ENCODE measurements at places on chromosomes 1 and 21.

DNA sequence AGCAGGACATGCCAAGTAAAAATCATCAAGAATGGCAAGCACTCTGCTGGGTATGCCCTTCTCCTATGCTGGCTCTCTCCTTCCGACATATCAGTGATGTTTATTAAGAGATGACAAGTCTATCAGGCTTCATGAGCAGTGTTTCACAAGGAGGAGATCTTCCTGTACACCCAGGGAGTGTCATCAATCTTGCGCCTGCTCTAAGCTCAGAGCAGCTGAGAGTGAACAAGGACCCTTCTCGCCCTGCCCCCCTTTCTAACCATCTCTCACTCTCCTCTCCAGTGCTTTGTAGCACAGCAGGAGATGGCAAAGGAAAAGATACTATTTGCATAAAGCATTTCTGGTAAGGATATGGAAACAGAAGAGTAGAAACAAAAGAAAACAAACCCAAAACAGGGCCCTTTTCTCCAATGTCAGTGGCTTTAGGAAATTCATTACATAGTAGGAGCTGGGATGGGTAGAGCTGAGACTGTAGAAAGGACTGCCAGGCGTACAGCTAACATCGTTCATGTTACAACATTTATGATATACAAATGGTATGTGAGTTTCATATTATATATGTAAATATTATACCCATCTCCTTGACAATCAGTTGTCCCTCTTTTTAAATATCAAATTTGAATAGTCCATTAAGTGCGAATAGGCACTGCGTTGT is 201.7 kb downstream of the NUF2 start:
- DNase-seq: no peak

GRCh38 chr1:36108314-36108713 is 16.7 kb downstream of the COL8A2 start:
- DNase-seq: no peak

DNA sequence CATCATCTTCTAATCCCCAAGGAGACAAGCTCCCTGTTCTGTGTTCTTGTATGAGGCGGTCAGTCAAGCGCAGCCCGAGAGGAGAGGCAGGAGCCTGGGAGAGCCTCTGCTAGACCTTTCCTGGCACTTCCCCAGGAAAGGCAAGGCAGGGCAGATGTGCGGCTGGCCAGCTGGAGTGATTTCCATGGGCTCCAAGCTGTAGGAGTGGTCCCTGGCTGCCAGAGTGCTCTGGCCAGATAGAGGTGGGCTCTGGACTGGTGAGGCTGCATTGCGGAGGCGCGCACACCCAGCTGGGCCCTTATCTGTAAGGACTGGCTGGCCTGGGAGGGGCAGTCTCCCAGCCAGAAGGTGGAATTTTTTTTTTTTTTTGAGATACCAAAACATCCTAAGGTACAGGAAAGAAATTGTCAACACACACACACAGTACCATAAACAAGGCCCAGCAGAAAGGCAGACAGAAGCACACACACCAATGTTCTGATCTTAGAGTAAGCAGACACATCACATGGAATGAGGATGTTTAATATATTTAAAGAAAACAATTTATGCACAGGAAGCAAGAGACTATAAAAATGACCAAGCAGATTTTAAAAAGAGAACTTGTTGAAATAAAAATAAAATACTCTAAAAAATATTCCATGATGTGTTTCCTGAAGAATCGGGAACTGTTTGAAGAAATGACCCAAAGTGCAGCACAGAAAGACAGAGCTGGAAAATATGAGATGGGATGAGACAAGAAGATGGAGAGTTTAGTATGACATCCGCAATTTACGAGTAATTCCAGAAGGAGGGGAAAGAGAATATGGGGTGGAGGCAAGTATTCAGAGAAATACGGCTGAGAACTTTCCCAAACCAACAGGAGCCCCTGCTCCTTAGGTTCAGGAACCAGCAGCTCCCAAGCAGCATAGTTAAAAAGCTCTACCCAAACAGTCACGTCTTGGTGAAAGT is 13.4 kb downstream of the IBA57 start:
- DNase-seq: no peak

- DNase-seq: no peak
These were observed 613.5 kb downstream of the LMO4 start for GRCh38 chr1:87942165-87942564.

- DNase-seq: peak; percentile 46
These were observed 11.2 kb downstream of the LRRC42 start for GRCh38 chr1:53957194-53957818.

GRCh38 chr1:12159816-12160215 is 7.0 kb upstream of the TNFRSF1B start:
- no peak for DNase-seq

GRCh38 chr1:217418269-217419193 is 212.4 kb downstream of the GPATCH2 start:
- no peak for DNase-seq

GRCh38 chr1:8767006-8767405 is 50.4 kb downstream of the RERE start:
- DNase-seq: no peak

DNA sequence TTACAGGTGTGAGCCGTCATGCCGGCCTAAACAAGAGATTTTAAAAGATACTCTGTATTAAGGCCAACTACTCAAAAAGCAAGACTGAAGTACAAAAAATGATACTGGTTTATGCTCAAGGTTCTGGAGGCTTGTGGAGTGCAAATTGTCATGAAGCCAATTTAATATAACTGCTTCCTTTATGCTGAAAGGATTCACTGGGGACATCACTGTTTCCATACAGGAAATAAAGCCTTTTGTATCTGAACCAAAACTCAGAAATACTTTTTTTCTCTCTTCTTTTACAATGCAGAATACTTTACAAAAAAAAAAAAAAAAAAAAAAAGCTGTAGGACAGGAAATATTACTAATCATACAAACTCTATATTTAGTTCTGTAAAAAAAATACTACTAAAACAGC is 55.5 kb upstream of the CNN3 start:
- DNase-seq: no peak

- peak; percentile 61 for DNase-seq
These were observed 844.3 kb downstream of the KCNT2 start for GRCh38 chr1:195763907-195764374.

DNA sequence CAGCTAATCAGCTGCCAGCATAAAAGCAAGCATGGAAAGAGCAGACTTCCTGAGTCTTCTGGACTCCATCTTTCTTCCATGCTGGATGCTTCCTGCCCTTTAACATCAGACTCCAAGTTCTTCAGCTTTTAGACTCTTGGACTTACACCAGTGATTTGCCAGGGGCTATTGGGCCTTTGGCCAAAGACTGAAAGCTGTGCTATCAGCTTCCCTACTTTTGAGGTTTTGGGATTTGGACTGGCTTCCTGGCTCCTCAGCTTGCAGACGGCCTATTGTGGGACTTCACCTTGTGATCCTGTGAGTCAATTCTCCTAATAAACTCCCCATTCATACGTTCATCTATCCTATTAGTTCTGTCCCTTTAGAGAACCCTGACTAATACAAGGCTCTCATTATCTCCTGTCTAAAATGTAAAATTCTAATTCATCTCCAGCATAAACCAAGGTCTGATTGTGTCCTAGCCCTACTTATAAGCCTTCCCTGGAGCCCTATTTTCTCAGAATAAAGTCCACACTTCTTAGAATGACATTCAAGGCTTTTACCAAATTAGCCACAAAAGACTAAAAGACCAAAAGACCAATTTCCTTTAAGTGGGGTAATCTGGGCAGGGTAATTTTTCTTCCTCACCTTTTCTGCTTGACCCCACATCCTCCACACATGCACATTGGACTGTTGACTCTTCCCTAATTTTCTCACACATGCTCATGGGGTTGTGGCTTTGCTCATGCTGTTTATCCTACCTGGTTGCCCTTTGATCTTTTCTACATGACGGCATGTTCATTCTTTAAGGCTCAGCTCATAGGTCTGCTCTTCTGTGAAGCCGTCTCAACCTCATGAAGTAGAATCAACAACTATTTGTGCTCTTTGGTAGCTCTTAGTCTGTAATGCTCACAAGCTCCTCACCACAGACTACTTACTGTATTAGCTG is 18.1 kb upstream of the ENAH start:
- no peak for DNase-seq

DNA sequence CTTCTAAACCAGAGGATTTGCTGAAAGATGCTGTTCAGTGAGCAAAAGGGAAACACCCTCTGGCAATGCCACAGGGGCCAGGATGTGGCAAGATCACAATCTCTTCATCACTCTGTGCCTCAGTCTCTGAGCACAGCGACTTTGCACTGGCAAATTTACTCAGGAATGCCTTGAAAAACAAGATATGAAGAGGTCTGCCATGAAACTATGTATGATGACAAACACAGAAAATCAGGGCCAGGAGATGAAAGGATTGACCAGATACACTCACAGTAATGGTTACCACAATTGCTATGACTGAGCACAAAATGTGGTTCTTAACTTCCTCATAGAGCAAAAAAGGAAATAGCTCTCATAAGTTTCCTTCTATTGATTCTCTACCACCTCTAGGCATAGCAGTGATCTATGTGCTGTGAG is 5.8 kb downstream of the TTC13 start:
- no peak for DNase-seq

DNA sequence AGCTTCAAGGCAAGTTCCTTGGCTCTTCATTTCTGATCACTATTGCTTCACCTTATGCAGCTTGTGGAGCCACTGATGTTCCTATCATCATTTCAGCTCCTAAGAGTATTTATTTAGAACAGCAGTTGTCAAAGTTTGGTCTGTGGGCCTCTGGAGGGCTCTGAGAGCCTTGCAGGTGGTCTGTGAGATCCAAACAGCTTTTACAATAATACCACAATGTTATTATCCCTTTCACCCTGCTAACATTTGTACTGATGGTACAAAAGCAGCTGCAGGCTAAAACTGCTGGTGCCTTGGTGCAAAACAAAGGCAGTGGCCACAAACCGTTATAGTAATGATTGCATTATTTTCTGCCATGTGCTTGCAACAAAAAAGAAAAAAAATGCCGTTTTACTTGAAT is 33.8 kb downstream of the PATJ start:
- DNase-seq: no peak

- no peak for DNase-seq
These were observed 351.0 kb upstream of the VAMP3 start for GRCh38 chr1:7420098-7420445.

GRCh38 chr1:33741749-33742148 is 122.1 kb upstream of the HMGB4 start:
- DNase-seq: no peak

- no peak for DNase-seq
These were observed 20.7 kb downstream of the ASAP3 start for GRCh38 chr1:23463286-23463685.

DNA sequence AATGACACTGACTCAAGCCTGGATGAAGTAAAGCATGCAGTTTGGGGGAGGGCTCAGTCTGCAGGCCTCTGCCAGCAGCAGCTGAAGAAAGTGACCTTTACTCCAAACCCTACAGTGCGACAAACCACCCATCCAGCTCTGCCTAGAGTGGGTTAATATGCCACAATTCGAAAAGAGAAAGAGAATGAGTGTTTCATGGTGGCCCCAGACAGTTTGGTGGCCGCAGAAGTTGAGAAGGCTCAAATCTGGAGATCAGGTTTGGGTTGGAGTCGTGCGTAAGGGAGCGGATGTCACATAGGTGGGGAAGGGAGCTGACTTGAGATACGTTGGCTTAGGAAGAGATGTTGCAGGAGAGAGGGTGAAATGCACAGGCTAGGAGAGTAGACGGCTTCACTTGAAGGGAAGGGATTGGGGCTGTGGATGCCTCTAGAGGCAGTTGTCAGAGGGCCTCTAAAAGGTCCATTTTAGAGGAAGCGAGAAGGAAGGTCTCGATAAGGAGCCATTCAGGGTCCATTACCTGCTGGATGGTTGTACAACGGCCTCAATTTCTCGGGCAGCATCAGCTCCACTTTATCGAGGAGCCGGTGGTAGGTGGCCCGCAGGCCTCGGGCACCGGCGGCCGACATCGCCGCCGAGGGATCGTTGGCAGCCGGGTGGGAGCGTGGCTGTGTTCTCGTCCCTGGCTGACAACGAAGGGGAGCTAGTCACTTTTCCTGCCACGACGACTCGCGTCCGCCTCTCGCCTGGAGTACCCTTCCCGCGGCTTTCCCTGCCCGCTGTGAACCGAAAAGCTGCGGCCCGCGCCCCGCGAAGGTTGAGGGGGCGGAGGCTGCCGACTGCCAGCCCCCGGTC is 1.0 kb upstream of the DCAF6 start:
- peak; percentile 59 for DNase-seq

- no peak for DNase-seq
These were observed 1.9 kb downstream of the TFF1 start for GRCh38 chr21:42364304-42364865.

DNA sequence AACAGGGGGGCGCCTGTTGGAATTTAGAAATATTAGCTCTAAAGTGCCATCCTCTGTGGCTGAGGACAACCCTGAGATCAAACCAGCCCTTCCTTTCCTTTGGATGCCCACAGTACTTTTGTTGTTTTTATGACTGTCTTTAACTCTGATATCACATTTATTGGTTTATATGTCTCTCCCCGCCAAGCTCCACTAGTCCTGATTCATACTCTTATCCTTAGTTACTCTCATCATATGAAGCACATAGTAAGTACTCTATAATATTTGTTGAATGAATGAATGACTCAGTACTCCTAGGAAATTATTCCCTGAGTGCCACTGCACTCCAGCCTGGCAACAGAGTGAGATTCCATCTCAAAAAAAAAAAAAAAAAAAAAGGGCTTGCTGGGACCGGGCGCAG is 22.6 kb upstream of the NRDC start:
- DNase-seq: no peak

DNA sequence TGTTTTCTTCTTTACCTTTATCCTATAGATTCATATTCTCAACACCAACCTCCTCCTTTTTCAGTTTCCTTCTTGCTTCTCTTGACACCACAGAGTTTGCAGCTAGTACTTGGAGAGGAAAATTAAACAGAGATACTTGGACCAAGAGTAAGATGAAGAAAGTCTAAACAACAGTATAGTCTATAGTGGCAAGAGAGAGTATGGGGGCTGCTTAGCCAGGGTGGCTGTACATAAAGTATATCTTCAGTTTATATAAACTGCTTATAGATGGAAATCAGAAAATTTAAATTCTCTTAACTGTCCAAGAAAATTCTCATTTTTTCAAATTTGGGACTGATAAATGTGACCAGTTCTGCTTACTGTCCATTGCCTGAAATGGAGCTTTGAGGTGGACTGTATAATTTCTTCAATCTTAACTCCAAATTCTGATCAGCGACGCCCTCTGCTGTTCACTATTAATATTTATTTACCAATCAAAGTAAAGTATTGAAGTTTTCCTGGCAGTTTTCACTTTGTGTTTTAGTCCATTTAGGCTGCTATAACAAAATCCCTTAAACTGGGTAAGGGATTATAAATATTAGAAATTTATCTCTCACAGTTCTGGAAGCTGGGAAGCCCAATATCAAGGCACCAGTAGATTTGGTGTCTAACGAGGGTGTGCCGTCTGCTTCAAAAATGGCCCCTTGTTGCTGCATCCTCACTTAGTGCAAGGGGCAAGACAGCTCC is 14.8 kb upstream of the METTL18 start:
- peak; percentile 20 for DNase-seq

DNA sequence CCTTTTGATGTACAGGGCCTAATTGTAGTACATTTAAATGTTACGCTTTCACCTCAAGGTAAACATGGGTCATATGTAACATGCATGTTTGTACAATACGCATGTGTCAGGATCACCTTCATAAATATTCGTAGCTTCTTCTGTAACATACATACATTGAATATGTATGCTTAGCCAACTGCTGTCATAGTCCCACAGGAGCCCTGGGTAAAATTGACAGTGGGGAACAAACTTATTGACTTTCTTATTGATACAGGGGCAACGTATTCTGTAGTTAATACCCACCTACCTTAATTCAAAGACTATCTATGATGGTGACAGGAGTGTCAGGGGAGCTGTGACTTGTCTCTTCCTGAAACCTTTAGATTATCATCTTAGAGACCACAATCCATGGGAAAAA is 3.7 kb upstream of the REN start:
- no peak for DNase-seq

- peak; percentile 55 for DNase-seq
These were observed 730 bp downstream of the CDC42SE1 start for GRCh38 chr1:151058692-151059091.
